ENCODE measurements at places on chromosomes 12 and 14.

GRCh38 chr14:34642595-34642994 is 12.6 kb upstream of the SNX6 start:
- no peak for DNase-seq

DNA sequence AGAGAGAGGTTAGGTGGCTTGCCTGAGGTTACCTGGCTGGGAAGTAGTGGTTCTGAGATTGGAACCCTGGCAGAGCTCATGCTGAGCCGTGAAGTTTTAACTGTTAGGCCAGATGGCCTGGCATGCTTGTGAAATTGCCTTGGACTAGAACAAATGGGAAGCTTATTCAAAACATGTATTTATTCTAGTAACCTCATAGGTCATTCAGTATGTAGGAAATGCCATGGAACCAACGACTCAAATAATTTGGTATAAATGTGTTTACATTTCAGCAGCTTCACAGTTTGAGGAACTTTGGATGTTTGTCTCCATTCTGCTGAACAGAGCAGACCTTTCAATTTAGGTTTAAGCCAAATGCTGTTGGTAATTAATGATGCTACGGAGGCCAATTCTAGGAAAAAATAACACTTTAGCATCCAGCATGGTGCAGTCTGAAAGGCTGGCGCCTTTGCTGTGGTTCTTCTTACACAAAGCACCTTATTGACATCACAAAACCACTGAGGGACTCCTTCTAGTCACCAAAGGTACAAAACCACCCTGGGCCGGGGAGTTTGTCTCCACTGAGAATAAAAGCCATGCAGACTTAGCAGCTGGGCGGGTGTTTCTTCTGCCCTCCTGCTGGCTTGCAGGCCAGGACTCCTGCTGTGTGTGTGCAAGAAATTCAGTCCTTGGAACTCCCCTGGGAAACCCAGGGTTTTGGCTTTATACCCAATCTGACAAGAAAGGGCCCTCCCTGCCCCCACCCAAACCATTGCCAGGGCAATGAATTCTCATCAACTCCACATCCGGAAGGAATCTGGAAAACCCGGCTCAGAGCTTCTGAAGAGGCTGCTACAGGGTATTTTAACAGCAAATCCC is 64.2 kb downstream of the ELK3 start:
- no peak for DNase-seq

DNA sequence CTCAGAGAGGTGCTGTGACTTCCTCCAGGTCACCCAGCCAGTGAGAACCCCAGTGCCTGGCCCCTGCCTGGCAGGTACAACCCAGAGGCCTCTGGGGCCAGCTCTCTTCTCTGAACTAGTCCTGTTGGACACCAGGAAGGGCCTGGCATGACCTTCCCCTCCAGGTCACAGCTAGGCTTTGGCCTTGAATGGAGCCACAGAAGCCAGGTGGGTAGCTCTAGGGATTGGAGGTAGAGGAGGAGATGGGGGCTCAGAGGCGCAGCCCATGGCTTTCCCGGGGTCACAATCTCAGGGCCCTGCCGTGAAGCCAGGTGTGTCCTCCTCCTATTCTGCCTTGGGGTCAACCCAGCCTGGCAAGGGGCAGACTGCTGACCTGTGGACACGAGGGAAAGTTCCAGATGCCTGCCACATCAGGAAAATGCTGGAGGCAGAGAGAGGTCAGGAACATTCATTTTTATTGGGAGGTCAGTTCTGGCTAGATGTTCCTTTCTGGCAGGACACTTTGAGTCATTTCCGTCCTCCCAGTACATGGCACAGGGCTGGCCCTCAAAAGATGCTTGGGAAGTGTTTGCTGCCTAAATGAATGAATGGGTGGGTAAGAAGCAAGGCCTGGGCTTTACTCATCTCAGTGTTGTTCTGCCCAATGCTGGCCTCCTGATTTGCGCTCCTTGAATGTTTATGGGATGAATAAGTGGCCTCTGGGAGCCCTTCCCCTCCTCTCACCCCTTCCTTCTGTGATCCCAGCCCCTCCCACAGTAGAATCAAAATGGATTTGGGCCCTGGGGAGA is 25.4 kb downstream of the FAM222A start:
- no peak for DNase-seq

GRCh38 chr12:105467710-105468366 is 137.3 kb downstream of the C12orf75 start:
- DNase-seq, result no peak

DNA sequence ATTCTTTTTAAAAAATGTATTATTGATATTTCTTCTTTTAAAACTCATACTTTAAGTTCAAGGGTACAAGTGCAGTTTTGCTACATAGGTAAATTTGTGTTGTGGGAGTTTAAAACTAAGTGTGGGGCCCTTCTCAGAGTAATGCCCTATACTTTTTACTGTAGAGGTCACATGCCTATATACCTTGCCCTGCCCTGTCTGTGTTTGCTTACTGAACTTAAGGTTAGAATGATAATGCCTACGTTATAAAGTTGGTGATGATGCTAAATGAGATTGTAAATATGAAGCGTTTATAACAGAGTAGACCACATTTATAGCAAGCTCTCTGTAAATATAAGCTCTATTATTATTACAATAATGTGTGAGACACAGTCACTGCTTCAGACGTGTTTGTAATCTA is 261.9 kb downstream of the RASSF9 start:
- DNase-seq, result no peak

DNA sequence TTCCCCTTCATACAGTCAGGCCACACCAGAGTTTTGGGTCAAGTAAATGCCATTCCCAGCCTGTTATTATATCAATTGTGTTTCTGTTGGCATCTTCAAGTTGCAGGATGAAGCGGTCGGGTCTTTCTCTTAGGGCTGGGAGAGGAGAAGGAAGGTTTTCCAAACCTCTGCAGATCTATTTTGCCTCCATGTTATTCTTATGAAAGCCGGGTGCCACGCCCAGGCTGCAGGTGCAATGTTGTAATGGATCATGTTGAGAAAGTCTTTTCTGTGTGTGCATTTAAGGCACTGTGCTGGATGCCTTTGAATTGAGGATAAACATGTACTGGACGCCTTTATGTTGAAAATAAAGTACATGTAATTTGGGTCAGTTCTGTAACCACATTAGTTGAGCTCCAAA is 164.4 kb upstream of the HIF1A start:
- DNase-seq, result no peak

DNA sequence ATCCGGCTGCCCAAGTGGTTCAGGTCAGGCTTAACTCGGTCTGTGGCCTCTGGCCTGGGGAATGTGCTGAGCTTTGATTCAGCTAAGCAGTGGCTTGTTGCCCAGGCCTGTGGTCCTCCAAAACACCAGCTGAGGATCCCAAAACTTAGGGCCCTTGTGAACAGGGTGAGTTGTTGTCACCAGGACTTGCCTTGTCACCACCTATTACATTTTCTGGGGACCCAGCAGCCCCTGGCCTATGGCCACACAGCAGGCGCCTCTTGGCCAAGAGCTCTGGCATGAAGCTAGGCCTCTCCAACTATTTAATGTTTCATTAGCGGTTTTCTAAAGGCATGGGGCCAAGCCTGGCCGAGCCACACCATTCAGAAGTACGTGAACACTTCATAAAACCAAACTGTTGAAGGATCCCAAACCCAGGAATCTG is 343.7 kb downstream of the CACNA1C start:
- no peak for DNase-seq

DNA sequence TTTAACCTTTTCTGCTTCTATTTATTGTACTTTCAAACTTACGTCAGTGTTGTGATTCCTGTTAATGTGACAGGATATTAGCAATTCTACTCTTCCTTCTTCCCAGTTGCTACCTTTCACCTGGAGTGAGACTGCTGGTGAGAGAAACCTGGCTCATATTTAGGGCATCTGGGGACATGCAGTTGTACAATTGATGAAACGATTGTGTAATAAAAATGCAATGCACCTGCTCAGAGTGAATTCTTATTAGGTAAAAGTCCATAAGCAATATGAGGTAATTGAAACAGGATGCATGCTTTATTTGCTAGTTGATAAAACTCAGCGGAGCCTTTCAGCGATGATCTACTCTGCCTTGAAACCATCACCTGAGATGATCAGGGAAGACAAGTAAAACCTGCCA is 116.1 kb upstream of the FBXO33 start:
- DNase-seq, result no peak

- DNase-seq, result no peak
Measured at GRCh38 chr14:92503756-92504491, 9.7 kb upstream of the RIN3 start.

DNA sequence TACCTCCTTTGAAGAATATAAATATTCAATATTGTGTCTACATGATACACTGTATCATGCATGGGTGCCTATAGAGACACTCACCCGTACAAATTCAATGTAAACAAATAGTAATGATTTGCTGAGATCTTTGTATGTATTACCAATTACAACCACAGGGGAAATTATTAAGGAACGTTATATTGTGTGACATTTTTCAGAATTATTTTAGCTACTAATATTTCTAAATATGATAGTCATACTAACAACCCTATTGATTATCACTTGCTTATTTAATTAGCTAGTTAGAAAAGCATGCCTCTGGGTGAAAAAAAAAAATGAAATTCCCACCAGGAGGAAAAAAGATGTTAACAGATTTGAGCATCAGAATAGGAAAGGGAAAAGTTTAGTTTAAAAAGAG is 2.1 kb downstream of the SOX5 start:
- no peak for DNase-seq

- DNase-seq, result no peak
Measured at GRCh38 chr12:66921151-66921550, 242.3 kb upstream of the GRIP1 start.

GRCh38 chr14:78972440-78972839 is 802.3 kb downstream of the NRXN3 start:
- no peak for DNase-seq

DNA sequence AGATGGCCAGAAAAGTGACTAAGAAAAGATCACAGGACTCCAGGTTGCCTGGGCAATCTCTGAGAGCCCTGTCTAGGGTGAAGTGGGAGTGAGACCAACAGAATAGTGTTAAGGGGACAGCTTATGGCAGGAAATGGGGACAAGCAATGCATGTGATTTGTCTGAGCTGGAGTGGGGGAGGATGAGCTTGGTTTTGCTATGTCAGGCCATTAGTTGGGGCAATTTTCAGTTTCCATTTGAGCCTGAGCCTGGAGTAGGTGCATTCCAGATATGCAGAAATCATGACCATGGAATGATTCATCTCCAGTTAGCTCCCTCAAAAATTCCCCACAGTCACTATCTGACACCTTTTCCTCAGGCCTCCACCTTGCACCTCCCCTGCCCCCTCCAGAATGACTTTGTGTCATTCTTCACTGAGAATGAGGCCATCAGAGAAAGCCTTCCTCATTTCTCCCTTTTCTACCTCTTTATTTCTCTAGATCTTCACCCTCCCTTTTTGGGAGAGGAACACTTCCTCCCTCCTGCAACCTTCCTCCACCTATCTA is 150.9 kb upstream of the PLEKHG7 start:
- no peak for DNase-seq

- no peak for DNase-seq
Measured at GRCh38 chr12:95738024-95738611, 52.4 kb downstream of the NTN4 start.

- DNase-seq, result no peak
Measured at GRCh38 chr12:54140588-54141388, 48.0 kb downstream of the SMUG1 start.

DNA sequence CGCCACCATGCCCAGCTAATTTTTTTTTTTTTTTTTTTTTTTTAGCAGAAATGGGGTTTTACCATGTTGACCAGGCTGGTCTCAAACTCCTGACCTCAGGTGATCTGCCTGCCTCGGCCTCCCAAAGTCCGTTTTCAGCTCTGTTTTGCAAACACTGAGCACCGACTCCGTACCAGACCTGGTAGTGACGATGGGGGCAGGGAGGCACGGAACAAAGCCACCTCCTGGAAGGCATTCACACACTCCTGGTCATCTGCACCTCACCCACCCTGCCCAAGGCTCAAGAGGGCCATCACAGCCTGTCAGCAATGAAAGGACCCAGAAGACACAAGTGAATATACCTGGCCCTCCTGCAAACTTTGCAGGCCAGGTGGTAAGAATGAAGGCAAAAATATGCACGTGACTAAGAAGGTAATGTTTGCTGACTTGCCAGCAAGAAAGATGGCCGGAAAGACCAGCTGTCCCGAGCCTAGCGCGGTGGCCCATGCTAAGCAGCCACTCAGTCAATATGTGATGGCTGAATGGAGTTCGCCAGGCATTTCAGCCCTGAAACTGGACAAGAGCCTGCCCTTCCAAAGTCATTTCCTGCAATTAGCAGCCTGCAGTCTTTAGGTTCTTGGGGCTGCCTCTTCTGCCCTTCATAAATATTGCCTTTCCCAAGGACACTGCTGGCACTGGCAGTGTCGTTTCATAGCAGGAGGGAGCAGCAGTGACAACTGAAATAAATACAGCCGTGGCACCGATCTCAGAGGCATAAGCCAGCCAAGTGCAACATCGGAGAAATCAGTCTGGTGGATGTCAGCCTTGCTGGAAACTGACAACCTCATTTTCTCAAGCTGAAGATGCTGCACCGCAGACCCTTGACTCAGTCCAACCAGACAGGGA is 17.6 kb downstream of the MMAB start:
- no peak for DNase-seq

GRCh38 chr12:6367969-6368892 is 7.1 kb downstream of the SCNN1A start:
- no peak for DNase-seq

GRCh38 chr14:47619392-47619791 is 56.0 kb downstream of the MDGA2 start:
- no peak for DNase-seq

- DNase-seq, result no peak
Measured at GRCh38 chr12:118145113-118145797, 9.3 kb downstream of the PEBP1 start.

- no peak for DNase-seq
Measured at GRCh38 chr12:53829130-53829819, 77.5 kb upstream of the CISTR start.

DNA sequence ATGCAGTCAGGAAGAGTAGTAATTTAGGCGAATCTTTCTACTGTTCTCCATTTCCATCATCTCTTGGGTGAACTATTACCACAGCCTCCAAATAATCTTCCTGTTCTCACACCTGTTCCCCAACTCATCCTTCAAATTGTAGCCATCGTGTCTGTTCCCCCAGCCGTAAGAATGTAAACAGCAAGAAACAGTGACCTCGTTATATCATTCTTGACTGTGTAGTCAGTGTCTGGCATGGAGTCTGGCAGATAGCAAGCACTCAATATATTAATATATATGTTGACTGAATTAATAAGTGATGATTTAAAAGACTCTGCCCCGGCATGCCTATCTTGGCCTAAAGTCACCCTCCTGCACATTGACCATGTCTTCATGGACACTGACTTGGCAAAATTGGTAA is 20.3 kb downstream of the PDE6H start:
- no peak for DNase-seq

All from cerebellar nuclear complex (tissue), 1 donor.